Naive B cell (primary cell): ENCODE measurements at places on chromosomes 3 and 15. TPM values are rescaled to one million over a fixed set of nuclear protein-coding genes. Genes with fewer than 3 reads are reported as not detected.

- H3K36me3 ChIP-seq: no peaks in the 10 kb centered on the region
- no peak for DNase-seq
- no peak overlapping the region for H3K27ac ChIP-seq
- peaks cover 14% of the 10 kb centered on the region for H3K4me1 ChIP-seq
- H3K27me3 ChIP-seq: peaks cover 31% of the 10 kb centered on the region
These were observed 240.5 kb downstream of the TLE3 start for GRCh38 chr15:69857250-69857649.

DNA sequence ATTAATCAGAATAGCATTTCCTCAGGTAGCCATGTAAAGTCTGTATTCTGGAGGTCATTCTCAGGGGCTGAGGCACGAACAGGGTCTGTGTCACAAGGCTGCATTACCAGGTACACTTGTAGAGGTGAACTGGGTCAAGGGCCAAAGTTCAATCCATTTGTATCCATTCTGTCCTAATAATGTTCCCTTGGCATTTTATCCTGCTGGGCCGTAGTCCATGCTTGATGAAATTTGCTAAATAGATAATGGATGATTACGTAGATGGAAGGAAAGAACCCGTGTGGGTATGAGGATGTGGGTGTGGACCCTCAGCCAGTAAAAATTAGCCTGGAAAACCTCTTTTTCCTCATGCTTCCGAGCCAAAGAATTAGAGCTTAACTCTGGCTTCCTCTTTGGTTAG, 785.9 kb downstream of the GRM7 start:
- H3K27ac ChIP-seq: no peak overlapping the region
- no peak for DNase-seq
- H3K4me1 ChIP-seq: no peaks in the 10 kb centered on the region
- no peaks in the 10 kb centered on the region for H3K27me3 ChIP-seq

GRCh38 chr3:113194823-113195401, 16.4 kb upstream of the BOC start:
- H3K27ac ChIP-seq: no peak overlapping the region
- H3K36me3 ChIP-seq: no peaks in the 10 kb centered on the region
- H3K27me3 ChIP-seq: no peaks in the 10 kb centered on the region
- no peak overlapping the region for H3K4me3 ChIP-seq
- no peak for DNase-seq

- peak overlapping the region; percentile 59 for H3K27ac ChIP-seq
- H3K4me1 ChIP-seq: peaks cover 21% of the 10 kb centered on the region
- H3K36me3 ChIP-seq: no peaks in the 10 kb centered on the region
- DNase-seq: peak; percentile 12
These were observed 559 bp upstream of the LRRN1 start for GRCh38 chr3:3798631-3799113.

- H3K4me1 ChIP-seq: peaks cover 54% of the 10 kb centered on the region
- peaks cover 6% of the 10 kb centered on the region for H3K36me3 ChIP-seq
- peak overlapping the region; percentile 96 for H3K4me3 ChIP-seq
- peak overlapping the region; percentile 99 for H3K27ac ChIP-seq
- DNase-seq: no peak
These were observed 923 bp downstream of the SIAH2 start for GRCh38 chr3:150761831-150762661.

DNA sequence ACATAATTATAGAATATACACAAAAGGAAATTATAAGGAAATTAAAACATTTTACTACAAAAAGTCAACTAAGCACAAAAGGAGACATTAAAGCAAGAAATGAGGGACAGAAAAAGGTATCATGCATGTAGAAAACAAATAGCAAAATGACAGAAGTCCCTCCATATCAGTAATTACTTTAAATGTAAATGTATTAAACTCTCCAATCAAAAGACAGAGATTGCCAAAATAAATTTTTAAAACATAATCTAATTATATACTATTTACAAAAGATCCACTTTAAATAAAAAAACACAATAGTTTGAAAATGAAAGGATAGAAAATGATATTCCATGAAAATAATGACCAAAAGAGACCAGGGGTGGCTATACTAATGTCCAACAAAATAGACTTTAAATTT, 123.7 kb downstream of the MEX3B start:
- peaks cover 12% of the 10 kb centered on the region for H3K27me3 ChIP-seq
- H3K36me3 ChIP-seq: peaks cover 28% of the 10 kb centered on the region
- DNase-seq: no peak
- no peaks in the 10 kb centered on the region for H3K4me1 ChIP-seq
- H3K27ac ChIP-seq: no peak overlapping the region
- no peak overlapping the region for H3K4me3 ChIP-seq

DNA sequence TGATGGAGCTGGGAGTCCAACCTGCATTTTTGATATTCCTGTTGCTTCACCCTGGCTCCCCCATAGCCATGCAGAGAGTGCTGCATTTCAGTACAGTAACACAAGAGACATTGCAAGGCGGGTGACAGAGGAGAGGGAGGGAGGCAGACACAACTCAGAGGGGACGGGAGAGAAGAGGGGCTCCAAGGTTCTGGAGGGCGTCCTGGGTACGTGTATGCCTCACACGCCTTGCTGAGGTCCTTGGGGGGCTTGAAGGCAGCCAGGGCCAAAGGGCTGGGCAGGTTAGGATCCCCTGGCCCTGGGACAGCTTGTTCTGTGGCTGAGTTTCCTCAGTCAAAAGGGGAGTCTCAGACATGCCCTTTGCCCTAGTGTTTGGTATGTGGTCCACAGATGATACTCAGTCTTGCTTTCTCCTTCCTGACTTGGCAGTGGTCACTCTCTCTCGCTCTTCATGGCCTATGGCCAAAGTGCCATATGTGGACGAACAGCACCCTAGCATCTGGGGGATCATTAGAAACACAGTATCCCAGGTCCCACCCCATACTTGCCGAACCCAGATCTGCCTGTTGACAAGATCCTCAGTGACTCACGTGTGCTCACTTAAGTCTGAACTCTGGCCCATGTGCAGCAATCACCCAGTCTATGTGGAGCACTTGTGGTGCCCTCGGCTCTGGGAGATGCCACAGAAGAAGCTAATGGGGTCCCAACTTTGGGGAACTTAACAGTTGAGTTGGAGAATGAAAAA, 52.9 kb downstream of the FGD5 start:
- H3K36me3 ChIP-seq: no peaks in the 10 kb centered on the region
- H3K4me1 ChIP-seq: no peaks in the 10 kb centered on the region
- no peak for DNase-seq
- H3K27me3 ChIP-seq: peaks cover 31% of the 10 kb centered on the region
- H3K27ac ChIP-seq: no peak overlapping the region
- no peak overlapping the region for H3K4me3 ChIP-seq

- no peak for DNase-seq
- H3K27ac ChIP-seq: no peak overlapping the region
- no peaks in the 10 kb centered on the region for H3K27me3 ChIP-seq
- peaks cover 10% of the 10 kb centered on the region for H3K4me1 ChIP-seq
- H3K4me3 ChIP-seq: no peak overlapping the region
- H3K36me3 ChIP-seq: peaks cover 42% of the 10 kb centered on the region
These were observed 8.6 kb downstream of the PARP9 start for GRCh38 chr3:122555275-122556071.

DNA sequence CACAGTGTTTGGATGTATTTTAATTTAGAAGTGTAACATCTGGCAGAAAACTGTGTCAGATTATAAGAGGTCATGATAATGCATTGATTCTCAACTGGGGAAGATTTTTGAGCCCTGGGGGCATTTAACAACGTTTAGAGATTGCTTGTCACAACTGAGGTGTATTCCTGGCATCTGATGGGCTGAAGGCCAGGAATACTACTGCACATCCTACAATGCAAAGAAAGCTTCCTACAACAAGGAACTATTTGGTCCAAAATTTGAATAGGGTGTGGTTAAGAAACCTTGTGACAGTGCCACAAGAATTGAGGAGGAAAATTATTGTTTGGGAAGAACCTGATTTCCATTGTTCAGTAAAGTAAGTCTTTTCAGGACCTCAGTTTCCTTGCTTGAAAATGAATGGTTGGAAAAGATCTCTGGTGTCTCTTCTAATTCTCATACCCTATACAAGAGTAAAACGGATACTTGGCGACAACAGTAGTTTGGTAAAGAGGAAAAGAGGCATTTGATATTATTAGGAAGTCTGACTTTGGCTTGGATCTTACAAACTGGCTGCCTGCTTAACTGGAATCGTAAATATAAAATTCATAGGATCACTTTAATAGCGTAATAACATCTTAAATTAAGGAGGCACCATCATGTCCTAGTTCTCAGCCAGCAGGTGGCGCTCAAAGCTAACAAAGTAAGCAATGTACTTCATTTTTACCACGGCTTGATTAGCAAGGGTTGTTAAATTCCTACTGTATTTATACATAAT, 4.3 kb downstream of the DAZL start:
- H3K4me3 ChIP-seq: no peak overlapping the region
- H3K27ac ChIP-seq: no peak overlapping the region
- no peaks in the 10 kb centered on the region for H3K4me1 ChIP-seq
- H3K36me3 ChIP-seq: no peaks in the 10 kb centered on the region

DNA sequence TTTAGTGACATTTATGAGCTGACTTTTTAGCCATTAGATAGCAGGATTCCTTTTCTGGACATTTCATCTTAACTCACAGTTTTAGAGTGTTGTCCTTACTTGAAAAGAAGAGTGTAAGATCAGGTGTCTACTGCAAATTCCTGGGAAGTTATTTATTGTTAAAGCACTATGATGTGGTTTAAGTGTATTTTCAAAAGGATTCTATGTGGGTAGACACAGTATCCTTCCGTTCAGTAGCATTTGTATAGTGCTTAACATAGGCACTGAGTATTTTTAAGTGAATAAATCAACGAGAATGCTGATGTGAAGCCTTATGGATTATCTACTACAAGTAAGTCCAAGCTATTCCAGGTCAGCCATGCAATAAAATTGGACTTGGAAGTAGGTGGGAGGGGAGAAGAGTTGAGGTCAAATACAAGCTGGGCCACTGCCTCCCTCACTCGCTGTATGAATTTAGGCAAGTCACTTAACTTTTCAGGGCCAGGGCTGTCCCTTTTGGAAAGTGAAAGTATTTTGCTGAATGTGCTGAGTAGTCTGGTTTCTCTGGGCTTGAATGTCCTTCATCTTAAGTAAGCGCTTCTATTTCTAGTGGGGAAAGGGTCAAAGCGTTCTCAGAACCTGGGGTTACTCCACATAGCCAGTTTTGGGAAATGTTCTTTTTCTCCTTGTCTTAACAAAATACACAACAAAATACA, 48.6 kb downstream of the GAP43 start:
- H3K36me3 ChIP-seq: no peaks in the 10 kb centered on the region
- H3K27ac ChIP-seq: no peak overlapping the region
- H3K4me1 ChIP-seq: no peaks in the 10 kb centered on the region

DNA sequence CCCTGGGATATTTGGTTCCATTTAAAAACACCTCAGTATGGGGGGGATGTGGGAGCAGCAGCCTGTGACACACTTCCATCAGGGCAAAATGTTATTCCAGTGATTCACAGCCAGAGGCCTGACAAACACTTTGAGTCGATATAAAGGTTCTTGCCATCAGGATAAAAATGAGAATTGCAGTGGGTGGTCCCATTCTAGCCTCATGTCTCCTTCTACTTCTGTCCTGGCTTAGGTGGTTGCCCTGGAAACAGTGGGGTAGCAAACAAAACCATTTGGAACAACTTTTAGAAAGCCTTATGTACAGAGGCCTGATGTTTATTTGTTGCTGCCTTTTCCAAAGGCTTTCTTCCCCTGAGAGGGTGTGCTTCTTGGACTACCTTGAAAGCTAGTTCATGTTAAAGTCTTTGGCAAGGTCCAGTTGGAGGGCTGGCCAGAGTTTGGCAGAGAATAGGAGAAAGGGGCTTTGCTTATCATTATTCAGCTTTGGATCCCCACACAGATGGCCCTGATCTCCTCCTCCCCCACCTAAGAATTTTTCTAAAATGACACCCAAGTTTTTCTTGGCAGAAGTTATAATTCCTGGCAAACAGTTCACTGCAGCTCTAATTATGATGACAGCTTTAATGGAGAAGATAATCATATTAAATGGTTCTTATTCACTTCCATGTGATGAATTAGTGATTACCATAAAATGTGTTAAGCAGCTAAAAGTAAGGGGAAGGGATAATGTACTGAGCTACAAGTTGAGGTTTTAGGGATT, 84.2 kb upstream of the ZNF280D start:
- peaks cover 4% of the 10 kb centered on the region for H3K4me1 ChIP-seq
- no peaks in the 10 kb centered on the region for H3K36me3 ChIP-seq
- no peaks in the 10 kb centered on the region for H3K27me3 ChIP-seq
- H3K4me3 ChIP-seq: no peak overlapping the region
- no peak for DNase-seq

The WNT7A gene
- polyA plus RNA-seq: not detected

The CEMIP gene
- polyA plus RNA-seq: 0.03 TPM

The LSAMP gene
- polyA plus RNA-seq: not detected

The CCR9 gene
- 4.5 TPM for polyA plus RNA-seq

The RBP2 gene
- not detected for polyA plus RNA-seq

The GOLGA6A gene
- polyA plus RNA-seq: not detected
